ENCODE measurements at places on chromosomes 12 and 14.

DNA sequence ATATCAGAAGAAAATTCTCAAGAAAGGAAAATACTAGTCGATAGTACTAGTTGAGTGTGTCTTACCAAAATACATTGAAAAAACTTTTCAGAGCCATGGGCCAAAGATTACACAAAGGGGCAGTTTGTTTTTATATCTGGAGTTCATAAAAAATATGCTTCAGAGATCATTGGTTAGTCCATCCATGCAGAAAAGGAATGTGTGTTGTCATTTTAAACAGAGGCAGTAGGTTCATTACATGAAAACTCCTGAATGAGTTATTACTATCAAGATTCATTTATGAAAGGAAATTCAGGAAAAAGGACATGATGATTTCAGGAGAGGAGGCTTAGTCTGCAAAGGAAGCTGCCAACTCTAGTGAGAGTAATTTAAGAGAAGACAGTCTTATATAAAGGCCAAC is 354.8 kb downstream of the AEBP2 start:
- DNase-seq: no peak

DNA sequence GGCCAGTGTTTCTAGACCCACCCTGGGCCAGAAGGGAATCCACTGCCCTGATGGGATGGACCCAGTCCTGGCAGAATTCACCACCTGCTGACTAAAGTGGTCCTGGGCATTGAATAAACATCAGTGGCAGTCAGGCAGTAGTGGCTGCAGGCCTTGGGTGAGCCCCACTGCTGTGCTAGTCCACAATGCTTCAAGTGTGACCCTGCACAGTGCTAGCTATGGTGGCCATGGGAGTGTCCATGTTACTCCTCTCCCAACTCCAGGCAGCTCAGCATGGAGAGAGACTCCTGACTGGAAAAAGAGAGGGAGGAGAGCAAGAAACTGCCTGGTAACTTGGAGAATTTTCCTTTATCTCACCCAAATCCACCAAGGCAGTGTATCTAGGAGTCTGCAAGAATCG is 17.5 kb upstream of the CSRP2 start:
- no peak for DNase-seq

DNA sequence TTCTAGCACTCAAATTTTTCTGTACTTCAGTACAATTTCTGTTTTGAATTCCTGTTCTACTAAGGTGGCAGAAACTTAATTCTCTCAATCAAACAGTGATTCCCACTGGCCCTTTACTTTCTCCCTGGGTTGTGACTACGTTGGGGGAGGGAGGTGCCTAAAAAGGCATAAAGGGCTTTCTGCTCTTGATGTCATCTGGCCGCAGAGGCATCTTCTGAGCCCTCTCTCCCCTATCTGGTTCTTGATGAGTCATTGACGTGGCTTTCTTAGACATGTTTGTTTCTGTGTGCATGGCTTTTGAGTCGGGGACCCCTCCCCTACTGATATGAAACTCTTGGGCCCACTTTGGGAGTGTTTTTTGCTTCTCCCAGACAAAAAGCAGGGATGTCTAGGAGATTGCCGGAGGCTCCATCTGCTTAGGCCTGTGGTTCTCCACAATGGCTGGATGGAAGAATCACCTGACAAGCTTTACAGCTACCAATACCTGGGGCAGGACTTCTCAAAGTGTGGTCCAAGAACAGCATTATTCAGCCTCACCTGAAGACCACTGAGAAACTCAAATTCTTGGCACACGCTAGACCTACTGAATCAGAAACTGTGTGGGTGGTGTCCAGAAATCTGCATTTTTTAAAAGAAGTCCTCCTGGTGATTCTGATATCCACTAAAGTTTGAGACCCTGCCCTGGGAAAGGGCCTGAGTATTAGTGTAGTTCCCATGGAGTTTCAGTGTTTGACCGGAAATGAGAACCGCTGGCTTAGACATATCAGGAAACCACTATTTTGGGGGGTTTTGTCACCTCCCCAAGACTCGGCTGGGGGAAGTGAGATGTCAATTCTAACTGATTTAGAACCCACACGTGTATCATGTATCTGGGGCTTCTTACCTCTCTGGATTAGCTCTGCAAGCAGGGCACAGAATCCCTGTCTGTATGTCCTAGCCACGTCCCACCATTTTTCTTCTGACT is 395.7 kb upstream of the PDE3A start:
- no peak for DNase-seq

- DNase-seq: no peak
Measured at GRCh38 chr14:72549026-72549425, 344.9 kb downstream of the DPF3 start.

- DNase-seq: no peak
Measured at GRCh38 chr12:115632308-115632707, 645.2 kb downstream of the MED13L start.

Data from stimulated activated CD4-positive, alpha-beta T cell treated with anti-CD3 and anti-CD28 coated beads, Interleukin-2, amount 100 ng/mL, for 24 hours (primary cell).